ENCODE measurements at places on chromosomes 11 and 22.
A peak's percentile ranks its signal among the peaks of the same experiment; 100 is the strongest.

DNA sequence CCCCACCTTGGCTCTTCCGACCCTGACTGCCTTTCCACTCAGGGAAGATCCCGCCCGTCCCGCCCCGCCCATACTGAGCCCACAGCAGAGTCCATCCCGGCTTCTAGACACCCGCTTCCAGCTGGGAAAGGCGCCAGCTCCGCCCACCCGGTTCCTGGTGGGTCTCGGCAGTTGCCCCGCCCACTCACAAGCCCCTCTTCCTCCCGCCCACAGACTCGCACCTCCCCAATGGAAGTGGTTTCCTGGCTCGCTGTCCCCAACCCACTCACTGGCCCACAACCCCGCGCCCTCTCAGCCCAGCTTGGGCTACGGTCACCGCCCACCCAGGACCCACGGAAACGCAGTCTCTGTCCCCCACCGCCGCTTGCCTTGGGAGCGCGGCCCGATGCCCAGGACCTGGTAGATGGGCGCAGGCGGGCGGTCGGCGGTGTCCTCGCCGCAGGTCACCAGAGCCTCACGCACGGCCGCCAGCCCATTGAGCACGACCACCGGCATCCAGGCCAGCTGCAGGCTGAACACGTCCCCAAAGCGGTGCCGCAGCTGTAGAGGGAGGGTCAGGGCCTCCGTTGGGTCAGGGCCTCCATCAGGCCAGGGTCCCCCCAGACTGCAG is 22.2 kb upstream of the CYP2D6 start:
- no peak for DNase-seq

- no peak for DNase-seq
Measured at GRCh38 chr22:31400023-31400397, 606 bp downstream of the DRG1 start.

DNA sequence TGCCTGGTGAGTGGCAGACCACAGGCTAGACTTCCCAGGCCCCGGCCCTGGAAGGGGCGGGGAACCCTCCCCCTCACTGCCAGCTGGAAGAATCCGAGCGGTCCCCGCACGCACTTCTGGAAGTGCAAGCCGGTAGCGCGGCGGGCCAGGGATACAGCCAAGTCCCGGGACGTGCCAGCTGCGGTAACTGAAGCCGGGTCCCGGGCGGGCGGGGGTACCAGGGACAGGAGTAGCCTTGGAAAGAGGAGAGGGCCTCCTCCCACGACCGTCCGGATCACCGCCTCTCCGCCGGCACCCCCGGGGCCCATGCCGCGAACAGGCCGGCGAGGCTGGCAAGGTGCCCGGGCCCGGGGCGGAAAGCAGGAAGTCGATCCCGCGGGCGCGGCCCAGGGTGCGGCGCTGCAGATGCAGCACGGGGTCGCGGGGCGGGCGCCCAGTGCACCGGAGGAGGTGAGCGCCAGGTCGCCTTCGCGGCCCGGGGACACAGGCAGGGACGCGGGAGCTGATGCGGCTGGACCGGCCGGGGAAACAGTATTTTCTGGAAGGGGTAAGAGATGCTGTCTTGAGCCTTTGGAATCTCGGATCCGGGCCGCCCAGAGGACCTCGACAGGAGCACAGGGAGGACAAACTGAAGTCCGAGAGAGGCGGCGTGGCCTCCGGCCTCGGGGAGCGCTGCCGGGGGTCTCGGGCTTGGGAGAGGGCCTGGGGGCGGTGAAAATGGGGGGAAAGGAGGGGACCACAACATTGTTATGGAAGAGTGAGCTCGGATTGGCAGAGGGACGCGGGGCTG is 783 bp upstream of the SLC35C1 start:
- peak; percentile 43 for DNase-seq

GRCh38 chr11:128409476-128409875 is 177.9 kb downstream of the ETS1 start:
- DNase-seq, result no peak

GRCh38 chr11:6124245-6124644 is 16.8 kb downstream of the OR56B4 start:
- DNase-seq, result no peak

DNA sequence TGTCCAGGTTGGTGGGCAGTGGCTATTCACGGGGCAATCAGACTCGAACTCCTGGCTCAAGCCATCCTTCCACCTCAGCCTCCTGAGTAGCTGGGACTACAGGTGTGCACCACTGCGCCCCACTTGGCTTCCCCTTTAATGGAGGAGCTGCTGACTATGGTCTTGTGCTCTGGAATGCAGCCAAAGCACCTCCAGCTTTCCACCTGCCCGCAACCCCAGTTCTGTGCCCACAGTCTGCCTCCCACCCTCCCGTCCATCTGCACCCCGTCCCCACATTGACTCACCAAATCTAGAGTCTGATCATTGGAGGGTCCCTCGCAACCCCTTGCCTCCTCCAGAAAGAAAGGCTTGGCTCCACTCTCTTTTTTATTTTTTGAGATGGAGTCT is 41.0 kb downstream of the KCNJ4 start:
- DNase-seq, result no peak

GRCh38 chr11:11081776-11082175 is 223.9 kb upstream of the ZBED5 start:
- no peak for DNase-seq

- no peak for DNase-seq
Measured at GRCh38 chr11:64250415-64251015, 815 bp upstream of the PLCB3 start.

- DNase-seq, result no peak
Measured at GRCh38 chr11:2137202-2138067, 1.8 kb downstream of the IGF2 start.

DNA sequence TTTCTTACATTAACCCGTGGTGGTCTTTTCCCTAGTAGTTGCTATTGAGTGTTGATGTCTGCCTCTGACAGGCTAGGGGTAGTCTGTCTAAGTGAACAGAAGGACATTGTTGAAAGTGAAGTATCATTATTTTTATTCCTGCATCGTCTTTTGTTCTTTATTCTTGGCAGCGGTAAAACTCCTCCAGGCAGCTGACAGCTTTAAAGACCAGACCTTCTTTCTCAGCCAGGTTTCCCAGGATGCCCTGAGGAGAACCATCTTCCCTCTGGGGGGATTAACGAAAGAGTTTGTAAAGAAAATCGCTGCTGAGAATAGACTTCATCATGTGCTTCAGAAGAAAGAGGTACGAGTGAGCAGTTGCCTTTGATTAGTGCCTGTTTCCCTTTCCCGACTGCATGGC is 14.6 kb downstream of the TRMU start:
- DNase-seq, result no peak

DNA sequence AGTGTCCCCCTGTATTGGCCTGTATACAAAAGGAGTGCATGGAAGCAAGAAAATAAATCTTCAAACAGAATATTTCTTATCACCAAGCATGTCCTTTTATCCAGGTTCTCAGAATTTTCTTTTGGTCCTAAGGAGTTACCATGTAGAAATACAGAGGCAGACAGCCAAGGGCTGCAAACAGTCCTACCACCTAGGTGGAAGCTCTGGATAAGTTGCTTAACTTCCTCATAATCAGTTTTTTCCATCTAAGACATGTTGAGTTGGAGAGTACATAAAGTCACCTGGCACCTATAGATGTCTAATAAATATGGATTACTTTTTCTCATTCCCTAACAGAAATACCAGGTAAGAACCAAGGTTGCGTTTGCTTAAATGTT is 57.0 kb upstream of the BLID start:
- DNase-seq, result no peak

Measured in breast epithelium (tissue), 4 donors.